ENCODE measurements at places on chromosomes 11 and 22. TPM values are rescaled to one million over a fixed set of nuclear protein-coding genes. Genes with fewer than 3 reads are reported as not detected.
A peak's percentile ranks its signal among the peaks of the same experiment; 100 is the strongest.

DNA sequence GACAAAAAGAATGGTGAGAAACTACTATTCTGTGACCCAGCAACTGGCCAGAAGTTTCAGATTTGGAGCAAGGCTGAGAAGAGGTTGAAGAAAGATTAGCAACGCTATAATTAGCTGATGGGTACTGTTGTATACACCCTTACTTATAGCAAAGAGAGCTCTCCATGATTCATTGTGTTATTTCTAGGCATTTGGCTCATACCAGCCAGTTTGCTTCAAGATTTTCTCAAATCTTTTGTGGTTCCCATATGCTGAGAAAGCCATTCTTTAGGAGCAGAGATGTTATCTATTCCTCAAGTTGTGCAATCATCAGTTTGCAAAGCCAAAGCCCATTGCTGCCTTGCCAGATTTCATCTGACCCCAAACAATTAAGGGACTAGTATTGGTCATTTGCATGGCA lies 179.4 kb downstream of the ETS1 start:
- no peak for DNase-seq

DNA sequence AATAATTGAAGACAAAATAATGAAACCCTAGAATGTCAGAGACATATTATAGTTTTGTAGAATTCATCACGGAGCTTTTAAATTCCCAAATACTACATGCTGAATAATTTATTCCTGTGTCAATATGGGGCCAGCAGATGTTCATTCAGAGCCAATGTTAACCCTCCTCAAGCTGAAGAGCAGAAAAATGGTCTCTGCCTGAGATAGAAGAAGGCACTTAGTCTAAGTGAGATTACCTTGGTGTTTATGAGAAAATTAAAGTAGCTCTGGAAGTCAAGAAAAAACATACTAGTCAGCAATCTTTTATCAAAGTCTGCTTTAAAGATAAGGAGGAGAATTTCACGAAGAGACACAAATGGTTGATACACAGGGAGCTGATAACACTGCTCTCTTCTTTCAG lies 328.2 kb downstream of the TTC28 start:
- no peak for DNase-seq

Gene VSIG10L2
- polyA plus RNA-seq, result 0.15 TPM

Gene BRSK2
- 2.3 TPM for polyA plus RNA-seq

DNA sequence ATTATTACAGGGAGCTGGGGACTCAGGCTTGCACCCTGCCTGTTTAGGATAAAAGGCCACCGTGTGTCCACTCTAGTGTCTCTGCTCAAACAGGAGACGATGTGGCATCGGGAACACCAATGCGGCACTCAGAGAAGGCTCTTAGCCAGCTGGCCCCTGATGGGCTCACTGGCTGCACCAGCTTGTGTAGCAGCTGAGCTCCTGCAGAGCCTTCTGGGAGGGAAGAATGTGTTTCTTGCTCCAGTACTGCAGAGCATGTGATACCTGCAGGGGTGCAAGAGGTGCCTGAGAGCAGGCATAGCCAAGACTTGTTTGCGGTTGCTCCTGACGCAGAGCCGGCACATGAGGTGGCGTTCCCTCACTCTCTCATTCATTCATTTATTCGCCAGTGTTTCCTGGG lies 44.4 kb upstream of the KCNQ1OT1 start:
- no peak for DNase-seq

Gene USH1C
- not detected for polyA plus RNA-seq

- DNase-seq, result no peak
These were observed 21.6 kb upstream of the CTSC start for GRCh38 chr11:88359114-88359513.

Gene CALCA
- 1.1 TPM for polyA plus RNA-seq

DNA sequence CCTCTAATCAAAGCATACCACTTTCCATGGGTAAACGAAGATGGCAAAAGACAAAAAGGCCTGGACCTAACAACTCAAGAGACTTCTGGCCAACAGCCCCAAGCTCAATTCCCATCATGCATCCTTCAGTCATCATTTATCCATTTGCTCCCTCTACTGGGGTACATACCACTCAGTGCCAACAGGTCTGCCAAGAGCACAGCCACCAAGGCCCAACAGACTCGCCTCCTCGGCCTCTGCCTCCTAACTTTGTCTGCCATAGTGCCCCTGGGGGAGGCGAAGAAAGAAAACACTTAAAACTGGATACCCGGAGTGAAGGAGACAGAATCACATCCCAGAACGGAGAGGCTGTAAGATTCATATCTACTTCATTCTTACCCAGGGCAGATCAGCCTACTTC lies 1.1 kb downstream of the HYOU1 start:
- DNase-seq, result no peak

DNA sequence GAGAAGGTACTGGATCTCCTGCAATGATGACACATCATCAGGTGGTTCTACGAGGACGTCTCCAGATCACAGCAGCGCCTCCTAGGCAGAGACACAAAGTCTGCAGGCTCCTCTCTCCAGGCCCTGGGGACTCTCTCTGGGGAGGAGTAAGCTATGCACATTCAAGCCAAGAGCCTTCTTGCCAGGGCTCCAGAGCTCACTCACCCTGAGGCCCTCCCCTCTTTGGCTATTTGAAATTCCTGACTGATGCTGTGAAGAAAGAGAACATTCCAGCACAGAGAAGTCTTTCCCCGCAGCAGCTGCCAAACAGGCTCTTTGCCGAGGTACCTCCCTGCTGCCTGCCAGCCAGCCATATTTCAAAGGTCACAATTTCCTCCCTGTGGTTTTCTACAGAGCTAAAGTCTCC lies 204.9 kb downstream of the CSNK2A3 start:
- peak; percentile 67 for DNase-seq

Gene ATF4
- polyA plus RNA-seq, result 637 TPM

GRCh38 chr11:46642627-46643335 lies 25.4 kb downstream of the ATG13 start:
- no peak for DNase-seq

GRCh38 chr22:22948651-22949571 lies 61.3 kb downstream of the IGLL5 start:
- DNase-seq, result no peak

Gene GSTT2B
- 25.4 TPM for polyA plus RNA-seq

Gene LINC01488
- 0.59 TPM for polyA plus RNA-seq

DNA sequence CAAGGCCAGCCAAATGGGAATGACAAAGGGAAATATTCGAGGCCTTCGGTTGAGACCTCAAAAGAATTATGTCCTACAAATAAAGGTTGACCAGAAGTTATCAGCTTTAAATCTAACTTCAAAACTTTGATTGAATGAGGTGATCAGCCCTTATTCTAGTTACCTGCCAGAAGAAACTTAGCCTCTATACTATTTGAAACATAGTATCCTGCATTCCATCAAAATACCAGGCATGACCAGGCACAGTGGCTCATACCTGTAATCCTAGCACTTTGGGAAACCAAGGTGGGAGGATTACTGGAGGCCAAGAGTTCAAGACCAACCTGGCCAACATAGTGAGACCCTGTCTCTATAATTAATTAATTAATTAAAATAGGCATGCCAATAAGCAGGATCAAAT lies 44.3 kb upstream of the ADORA2A start:
- DNase-seq, result no peak

- no peak for DNase-seq
These were observed 12.6 kb downstream of the UVRAG start for GRCh38 chr11:75827562-75827961.

GRCh38 chr11:82981852-82982251 lies 80.3 kb downstream of the DDIAS start:
- DNase-seq, result no peak

GRCh38 chr11:36417154-36417553 lies 92.9 kb downstream of the TRAF6 start:
- DNase-seq, result no peak

Gene VPREB3
- polyA plus RNA-seq, result 0.88 TPM

- no peak for DNase-seq
These were observed 24.4 kb downstream of the USP47 start for GRCh38 chr11:11866203-11866602.

- no peak for DNase-seq
These were observed 69.3 kb downstream of the RAB38 start for GRCh38 chr11:88105951-88106350.

DNA sequence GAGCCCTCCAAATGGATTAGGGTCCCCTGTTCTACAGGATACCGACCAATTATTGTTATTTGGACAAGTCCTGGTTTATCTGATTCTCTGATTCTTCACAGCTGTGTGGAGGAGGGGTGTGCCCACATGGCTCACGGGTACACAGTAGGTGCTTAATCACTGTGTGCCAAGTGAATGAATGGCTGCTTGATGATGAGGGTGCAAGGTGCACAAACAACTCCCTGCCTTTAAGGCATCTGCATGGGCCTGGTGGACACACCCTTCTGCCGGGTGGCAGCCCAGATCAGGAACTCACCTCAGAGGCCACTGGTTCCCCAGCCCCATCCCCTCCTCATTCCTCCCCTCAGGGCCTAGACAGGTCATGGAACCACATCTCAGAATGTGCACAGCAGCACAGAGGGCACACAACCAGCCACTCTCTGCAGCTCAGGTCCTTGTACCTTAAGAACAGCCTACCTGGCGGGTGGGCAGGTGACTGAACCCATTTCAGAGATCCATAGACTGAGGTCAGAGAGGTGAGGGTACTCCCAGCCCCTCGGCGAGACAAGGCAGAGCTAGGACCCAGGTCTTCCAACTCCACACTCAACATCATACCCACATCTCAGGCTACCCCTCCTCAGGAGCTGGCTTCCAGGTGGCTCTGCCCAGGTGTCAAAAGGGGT lies 50.3 kb downstream of the SHANK2 start:
- no peak for DNase-seq

DNA sequence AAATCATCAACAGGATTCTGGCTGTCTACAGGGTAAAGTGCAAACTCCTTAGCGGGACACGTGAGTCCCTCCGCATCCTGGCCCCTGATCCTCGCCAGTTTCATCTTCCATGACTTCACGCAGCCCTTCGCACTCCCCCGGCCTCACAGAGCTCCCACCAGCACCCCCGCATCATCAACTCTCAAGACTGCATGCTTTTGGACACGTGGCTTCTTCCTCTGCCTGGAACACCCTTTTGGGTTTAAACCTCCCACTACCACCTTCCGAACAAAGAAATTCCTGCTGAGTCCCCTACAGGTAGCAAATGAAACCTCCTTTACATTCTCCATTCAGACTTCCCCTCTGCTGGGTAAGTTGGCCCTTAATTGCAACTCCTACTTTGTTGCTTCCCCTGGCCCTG lies 12.6 kb upstream of the EIF3M start:
- DNase-seq, result no peak

DNA sequence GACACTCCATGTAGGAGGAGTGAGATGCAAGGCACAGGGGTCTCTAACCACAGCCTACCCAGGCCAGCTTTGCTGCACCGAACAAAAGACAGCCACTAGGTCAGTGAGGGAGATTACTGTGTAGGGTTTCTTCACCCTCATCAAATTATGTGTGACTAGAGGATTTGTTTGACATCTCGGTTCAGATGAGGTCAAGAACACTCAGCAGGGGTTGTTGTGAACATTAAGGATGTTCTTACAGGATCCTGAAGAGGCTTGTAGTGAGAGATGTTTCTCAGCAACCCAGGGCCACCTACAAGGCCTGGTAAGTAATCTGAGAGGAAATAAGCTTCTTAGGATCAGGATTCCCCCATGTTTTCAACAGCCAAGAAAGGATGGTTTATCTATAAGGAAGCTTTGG lies 202.1 kb downstream of the NXPE2 start:
- no peak for DNase-seq

Gene PNPLA5
- not detected for polyA plus RNA-seq

DNA sequence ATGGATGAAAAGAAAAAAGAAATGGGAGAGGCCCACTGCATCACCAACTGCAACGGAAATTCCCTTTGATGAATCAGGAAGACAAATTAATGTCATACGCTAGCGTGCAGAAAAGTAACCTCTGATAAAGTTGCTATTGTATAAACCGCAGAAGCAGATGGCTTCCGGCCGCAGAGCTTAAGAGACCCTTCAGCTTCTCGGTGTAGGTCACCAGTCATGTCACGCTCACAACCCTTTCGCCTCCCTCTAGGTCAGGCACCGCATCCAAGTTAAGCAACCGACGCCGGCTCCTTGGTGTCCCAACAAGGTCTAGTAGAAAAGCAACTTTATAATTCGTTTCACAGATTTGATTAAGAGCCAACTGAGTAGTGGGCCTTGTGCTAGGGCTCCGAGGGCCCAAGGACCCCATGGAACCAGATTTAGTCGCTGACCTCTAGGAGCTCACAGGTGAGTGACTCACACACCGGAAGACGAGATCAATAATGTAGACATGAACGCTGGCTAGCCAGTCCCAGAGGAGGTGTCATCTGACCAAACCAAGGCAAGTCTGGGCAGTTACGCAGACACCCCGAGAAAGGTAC lies 1.2 kb upstream of the ZFP91 start:
- peak; percentile 38 for DNase-seq

Gene KDELR3
- polyA plus RNA-seq, result 9.4 TPM

GRCh38 chr11:29022676-29023075 lies 914.5 kb downstream of the METTL15 start:
- no peak for DNase-seq

GRCh38 chr11:25587496-25587895 lies 744.4 kb upstream of the ANO3 start:
- DNase-seq, result no peak

- no peak for DNase-seq
These were observed 34.3 kb downstream of the ETS1 start for GRCh38 chr11:128552783-128553661.

DNA sequence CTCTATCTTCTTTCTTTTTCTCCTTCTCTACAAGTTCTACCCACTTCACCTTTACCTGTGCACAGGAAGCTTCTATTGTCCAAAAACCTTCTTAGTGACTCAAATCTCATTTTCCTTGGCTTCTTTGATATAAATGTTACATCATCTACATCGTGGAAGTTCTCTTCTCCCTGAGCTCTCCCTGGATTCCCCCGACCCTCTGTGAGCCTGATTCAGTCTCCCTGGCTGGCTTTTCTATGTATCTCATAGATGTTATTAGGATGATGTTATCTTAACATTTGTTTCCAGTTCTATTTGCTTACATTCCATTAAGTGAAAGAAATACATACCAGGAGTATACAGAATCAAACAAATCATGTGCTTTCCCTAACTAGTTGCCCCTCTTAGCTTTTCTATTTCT lies 235.8 kb upstream of the PITPNB start:
- DNase-seq, result no peak

GRCh38 chr11:108221911-108222573 lies 396 bp downstream of the NPAT start:
- no peak for DNase-seq

Gene PARVG
- 3.2 TPM for polyA plus RNA-seq

DNA sequence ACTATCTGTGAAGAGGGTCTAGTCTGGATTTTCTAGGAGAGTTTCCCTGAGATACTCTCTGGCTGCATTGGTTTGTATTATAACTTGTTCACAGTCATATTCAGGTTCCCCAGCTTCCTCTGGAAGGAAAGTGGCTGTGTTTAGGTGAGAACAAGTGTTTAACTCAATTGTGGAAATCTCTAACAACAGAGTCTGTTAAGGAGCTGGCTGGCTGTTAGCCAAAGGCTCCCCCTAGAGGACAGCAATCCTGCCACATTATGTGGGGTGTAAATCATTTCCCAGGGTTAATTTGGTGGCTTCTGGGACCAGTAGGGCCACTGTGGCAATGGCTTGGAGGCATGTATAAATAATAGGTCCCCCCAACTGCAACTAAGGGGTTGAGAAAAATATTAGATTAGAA lies 18.4 kb downstream of the MS4A6E start:
- peak; percentile 19 for DNase-seq

Gene KRTAP5-2
- polyA plus RNA-seq, result not detected

Gene MGAT3
- polyA plus RNA-seq, result 2.9 TPM

- no peak for DNase-seq
These were observed 14.3 kb upstream of the LGALS2 start for GRCh38 chr22:37594237-37594636.

Gene OR51B2
- not detected for polyA plus RNA-seq

All from heart right ventricle (tissue), 16 donors.